Cortex of kidney (tissue), 1 donor: ENCODE measurements at places on chromosomes 2 and 18.

GRCh38 chr2:177830881-177831386 is 241.6 kb downstream of the PDE11A start:
- DNase-seq, result no peak

DNA sequence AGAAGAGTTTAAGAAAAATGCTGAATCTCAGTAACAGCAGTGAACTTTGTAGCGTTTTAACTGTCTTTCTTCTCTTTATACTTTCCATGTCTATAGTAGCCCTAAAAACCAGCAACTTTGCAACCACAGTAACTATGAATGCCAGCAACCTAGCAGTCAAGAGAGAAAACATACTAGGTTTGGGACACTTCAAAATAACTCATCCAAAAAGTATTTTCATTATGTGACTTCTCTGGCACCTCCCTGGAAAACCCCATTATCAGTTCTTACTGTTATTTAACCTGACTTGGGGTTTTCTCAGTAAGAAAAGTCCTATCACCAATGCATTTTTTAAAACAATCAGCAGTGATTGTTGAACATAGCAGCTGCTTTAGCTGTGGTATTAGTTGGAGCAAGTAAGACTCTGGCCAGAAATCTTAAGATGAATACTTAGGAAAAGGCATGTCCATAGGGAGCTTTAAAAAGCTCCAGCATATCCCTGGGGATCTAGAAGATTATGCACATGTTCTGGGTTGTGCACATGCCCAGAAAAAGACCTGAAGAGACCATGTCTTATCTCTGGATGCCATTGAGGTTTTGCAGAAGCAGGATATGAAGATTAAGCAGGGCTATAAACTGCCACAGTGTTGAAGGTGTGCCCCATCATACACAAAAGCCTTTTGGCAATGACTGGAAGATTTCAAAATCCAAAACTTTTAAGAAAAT is 411.3 kb downstream of the CMPK2 start:
- DNase-seq, result no peak

- DNase-seq, result no peak
These were observed 48.4 kb upstream of the CPO start for GRCh38 chr2:206890926-206891325.

DNA sequence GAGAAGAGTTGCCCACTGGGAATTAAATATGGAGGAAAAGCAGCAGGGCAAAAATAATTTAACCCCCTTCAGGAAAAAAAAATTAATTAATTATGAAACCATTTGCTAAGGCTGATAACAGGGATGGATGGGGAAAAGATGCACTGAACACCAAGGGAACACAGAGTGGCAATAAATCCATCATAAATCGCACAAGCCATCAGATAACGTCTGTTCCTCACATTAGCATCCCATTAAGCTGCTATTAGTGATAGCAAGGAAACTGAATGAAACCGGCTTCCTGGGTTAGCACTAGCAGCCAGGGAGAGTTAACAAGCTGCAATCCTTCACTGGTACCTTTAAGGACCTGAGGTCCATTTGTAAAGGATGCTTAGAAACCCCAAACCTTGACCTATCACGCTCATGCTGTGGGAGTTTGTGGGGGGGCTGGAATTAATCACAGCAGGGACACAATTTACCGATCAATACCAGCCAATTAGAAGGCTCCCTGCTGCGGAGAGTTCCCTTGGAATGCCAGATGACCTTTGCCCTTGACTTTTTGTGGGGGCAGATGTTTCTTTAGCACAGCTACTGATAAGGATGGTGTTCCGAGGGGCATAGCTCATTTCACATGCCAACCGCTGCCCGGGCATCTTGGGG is 175.5 kb upstream of the KLF7 start:
- DNase-seq, result no peak

- DNase-seq, result no peak
These were observed 74.3 kb downstream of the LYPD1 start for GRCh38 chr2:132595693-132596092.

DNA sequence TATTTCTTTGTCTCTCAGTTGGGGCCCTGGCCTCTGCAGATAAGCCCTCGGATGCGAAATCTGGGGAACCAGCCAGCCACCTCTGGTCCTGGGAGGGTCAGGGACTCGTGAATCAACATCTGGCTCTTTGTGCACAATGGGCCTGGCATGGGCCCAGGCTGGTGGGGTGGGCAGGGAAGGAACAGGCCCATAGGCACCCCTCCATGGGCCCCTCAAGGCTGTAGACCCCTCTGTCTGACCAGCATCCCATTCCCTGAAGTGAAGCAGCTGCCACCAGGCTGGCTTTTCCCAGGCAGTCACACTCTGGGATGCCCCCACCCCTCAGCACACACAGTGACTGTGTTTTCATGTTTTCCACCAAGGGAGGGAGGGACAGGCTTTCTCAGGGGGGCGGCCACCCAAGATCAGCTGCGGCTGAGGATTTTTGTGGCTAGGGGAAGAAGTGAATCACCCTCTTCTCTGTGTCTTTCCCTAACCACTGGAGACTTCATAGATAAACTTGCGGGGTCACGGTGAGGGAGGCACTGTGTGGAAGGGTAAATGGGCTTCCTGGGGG is 166.0 kb downstream of the AGAP1 start:
- DNase-seq, result no peak

- DNase-seq, result no peak
These were observed 156.1 kb upstream of the MGAT5 start for GRCh38 chr2:134097740-134098139.

GRCh38 chr2:101805152-101806088 is 107.9 kb downstream of the MAP4K4 start:
- no peak for DNase-seq

- DNase-seq, result no peak
These were observed 46.5 kb upstream of the SLC1A4 start for GRCh38 chr2:64942693-64943092.

GRCh38 chr2:9789371-9789770 is 53.9 kb upstream of the TAF1B start:
- no peak for DNase-seq

- DNase-seq, result no peak
These were observed 265.2 kb downstream of the TFCP2L1 start for GRCh38 chr2:121019756-121020155.

DNA sequence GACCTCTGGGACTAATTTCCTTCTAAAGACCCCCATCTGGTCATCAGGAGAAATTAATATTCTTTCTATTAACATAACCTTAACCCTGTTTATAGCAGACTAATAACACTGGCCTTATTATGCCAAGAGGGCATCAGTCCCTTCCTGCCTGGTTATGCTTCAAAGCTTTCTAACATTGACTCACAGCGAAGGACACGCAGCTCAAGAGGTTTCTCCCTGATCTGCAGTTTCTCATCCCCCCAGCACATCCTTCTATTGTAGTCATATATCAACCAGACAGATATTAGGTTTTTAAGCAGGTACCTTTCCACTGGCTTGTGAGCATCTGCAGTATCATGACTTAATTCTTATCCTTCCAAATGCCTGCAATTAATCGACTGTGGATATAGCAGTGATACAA is 100.0 kb upstream of the CXCR4 start:
- DNase-seq, result no peak

- DNase-seq, result no peak
These were observed 101.4 kb upstream of the CELF4 start for GRCh38 chr18:37666991-37667390.

DNA sequence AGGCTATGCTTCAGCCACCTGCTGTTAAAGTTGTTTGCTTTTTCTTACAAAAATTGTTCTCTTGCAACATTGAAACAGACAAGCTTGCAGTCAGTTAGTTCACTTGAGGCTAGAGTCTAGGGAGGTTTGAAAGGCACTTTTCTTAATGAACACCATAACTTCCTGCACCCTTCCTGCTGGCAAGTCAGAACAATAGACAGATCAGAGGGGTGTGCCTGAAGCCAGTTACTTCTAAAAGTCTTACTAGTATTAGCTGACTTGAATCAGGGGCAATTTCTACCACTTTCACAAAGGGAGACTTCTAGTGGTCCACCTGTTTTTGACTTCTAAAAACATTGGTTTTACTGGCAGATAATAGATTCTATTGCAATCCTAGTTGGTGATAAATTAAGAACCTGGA is 367.4 kb upstream of the CDH20 start:
- no peak for DNase-seq

- no peak for DNase-seq
These were observed 285.1 kb downstream of the SLC4A3 start for GRCh38 chr2:219912491-219912921.

GRCh38 chr2:13770279-13770678 is 862.2 kb upstream of the LRATD1 start:
- no peak for DNase-seq

GRCh38 chr2:230230496-230231200 is 5.1 kb downstream of the SP140 start:
- no peak for DNase-seq

DNA sequence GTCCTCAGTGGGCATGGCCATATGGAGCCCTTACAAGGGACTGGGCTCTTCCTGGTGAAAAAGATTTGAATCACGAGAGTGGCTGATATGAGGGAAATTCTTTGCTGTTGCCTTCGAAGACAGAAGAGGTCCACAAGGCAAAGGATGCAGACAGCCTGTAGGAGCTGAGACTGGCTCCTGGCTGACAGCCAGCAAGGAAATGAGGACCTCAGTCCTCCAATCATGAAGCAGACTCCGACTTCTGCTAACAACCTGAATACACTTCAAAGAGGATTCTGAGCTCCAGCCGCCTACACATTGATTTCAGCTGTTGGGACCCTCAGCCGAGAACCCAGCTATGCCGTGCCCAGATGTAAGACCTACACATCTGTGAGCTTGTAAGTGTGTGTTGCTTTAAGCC is 3.0 kb upstream of the ST8SIA5 start:
- no peak for DNase-seq

GRCh38 chr2:236254674-236255073 is 9.5 kb downstream of the ASB18 start:
- no peak for DNase-seq

DNA sequence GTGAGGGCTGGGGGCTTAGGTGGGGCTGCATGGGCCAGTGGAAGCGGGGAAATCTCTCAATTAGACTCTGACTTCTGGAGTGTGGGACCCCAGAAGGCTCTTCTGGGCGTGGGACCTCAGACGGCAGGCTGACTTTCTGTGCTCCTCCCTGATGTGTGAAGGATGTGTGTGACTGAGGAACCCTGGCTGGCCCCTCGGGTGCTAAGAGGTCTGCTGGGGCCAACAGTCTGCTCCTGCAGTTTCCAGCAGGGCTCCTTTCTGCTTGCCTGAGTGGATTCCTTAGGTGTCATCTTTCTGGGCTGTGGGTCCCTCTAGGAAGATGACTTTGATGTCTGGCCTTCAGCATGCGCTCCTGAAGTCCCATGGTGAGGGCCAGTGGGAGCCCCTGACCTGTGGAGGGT is 167.5 kb downstream of the DYSF start:
- no peak for DNase-seq
